HFF-Myc (cell line): ENCODE measurements at places on chromosomes 6 and 20.

GRCh38 chr20:2244993-2245392 lies 50.8 kb upstream of the TGM3 start:
- no peak for DNase-seq

DNA sequence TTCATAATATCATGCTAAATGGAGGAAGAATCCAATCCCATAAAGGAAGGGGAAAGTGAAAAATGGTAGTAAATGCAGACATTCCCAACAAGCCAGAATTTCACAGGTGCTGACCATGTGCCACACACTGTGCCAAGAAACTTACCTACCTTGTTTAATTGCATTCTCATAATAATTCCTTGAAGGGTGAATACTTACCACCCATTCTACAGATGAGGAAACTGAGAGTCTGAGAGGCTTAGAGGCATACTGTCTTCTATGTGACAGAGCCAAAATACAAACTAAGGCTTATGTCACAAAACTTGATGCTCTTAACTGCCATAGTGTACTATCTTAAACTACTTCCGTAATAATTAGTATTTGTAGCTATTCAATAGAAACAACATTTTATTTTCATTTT lies 454.7 kb downstream of the UTRN start:
- DNase-seq: no peak

DNA sequence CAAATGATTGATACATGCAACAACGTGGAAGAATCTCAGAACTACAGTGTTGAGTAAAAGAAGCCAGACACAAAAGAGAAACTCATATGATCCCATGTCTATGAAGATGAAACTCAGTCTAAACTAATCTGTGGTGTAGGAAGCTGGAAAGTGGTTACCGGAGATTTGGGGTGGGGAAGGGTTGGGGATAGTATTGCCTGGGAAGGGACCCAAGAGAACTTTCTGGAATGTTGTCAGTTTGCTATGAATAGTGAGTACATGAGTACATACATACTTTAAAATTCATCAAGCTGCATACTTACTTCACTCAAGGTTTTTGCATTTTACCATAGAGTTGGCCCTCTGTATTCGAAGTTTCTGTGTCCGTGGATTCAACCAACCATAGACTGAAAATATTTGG lies 106.0 kb downstream of the SAMD5 start:
- DNase-seq: no peak

DNA sequence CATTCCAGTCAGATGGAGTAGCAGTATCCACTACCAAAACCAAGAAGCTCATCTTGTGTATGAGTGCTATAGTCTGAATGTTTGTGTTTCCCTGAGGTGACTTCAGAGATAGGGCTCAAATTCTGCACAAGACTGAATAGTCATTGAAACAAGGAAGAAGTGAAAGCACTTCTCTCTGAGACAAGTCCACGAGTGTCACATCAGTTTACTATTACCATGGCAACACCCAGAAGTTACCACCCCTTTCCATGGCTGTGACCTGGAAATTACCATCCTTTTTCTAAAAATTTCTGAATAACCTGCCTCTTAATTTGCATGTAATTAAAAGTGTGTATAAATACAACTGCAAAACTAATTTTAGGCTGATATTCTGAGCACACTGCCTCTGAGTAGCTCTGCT lies 682.1 kb upstream of the ADGRB3 start:
- DNase-seq: no peak

DNA sequence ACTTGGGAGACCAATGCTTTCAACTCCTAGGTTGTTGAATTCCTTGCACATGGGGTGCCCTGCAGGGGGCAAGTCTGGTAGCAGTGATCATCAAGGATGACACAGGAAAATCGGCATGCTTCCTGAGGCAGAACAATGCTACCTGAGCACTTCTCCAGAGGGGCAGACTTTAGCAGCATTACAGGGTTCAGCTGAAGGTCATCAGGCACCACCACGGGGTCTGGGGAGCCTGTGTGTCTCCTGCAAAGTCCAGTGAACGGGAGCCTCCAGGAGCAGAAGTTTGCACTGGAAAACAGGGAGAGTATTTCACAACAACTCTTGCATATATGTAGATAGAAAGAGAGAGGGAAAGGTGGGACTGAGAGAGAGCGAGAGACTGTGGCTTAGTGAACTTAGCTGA lies 10.2 kb downstream of the VSX1 start:
- DNase-seq: no peak

- no peak for DNase-seq
Measured at GRCh38 chr6:125802383-125802782, 11.6 kb downstream of the NCOA7 start.
